Breast epithelium (tissue), 4 donors: ENCODE measurements at places on chromosomes 6 and 20. TPM values are rescaled to one million over a fixed set of nuclear protein-coding genes. Genes with fewer than 3 reads are reported as not detected.

Gene PRKN
- 7.2 TPM for total RNA-seq

Gene WFDC12
- not detected for total RNA-seq

Gene RHAG
- total RNA-seq: not detected

Gene CFB
- 36.3 TPM for total RNA-seq

DNA sequence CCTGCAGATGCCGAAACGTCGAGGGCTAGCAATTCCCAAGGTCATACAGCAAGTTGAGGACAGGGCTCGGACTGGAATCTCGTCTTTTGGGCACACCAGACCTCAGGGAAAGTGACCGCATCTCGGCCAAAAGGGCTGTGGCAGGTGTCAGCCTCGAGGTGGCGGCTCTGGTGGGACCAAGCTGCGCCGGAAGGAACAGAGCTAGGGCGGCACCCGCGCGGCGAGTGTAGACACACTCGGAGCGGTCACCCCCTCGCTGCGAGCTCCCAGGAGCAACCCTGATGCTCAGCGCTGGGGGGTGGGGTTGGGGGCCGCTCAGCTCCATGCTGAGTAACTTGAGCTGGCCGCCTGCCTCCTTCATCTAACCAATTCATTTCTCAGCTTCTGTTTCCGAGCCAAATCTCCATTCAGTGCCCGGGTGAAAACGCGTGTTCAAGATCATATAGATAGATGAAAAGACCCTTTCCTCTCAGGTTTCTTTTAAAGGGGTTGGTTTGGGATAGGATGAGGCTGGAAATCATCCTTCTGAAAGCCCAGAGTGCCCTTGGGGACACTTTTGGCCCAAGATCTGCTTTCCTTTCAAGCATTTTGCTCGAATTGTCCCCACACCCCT lies 2.2 kb upstream of the TUBB2B start:
- no peak overlapping the region for H3K4me3 ChIP-seq
- peaks cover 11% of the 10 kb centered on the region for H3K4me1 ChIP-seq
- no peak overlapping the region for H3K27ac ChIP-seq
- no peak for DNase-seq

- no peak overlapping the region for H3K27ac ChIP-seq
- DNase-seq: no peak
- H3K27me3 ChIP-seq: no peaks in the 10 kb centered on the region
- H3K36me3 ChIP-seq: no peaks in the 10 kb centered on the region
Measured at GRCh38 chr6:141307309-141307998, 825.3 kb upstream of the GJE1 start.

DNA sequence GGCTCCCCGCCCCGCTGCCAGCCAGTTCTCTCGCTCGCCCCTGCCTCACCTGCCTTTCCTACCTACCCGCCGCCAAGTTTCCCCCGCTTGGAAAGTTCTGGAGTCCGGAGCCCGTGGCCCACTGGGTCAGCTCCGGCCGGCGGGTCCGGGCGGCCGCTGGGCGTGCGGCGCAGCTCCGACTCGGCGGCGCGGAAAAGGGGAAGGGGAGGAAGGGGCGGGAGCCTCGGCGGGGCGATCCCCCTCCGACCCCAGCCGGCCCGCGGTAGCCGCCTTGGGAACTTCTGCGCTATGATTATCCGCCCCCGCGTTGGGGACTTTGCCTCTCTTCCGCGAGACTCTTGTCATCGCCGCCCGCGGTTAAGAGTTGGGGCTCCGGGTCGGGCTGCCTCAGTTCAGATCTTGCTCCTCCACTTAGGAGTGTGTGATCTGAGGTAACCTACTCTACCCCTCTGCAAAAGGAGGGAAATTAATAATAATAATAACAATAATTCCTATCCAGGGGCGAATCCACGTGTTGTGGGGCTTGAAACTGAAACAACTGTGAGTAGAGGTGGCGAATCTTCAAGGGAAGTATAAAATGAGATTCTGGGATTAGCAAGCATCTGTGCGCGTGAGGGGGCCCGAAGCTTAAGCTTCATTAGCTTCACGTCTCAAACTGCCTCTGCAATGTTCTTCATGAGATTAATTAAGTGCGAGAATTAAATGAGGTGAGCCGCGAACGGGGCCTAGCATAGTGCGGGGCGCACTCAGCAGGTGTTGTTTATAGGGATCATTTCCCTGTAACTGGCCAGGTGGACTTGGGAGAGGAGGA lies 30.8 kb downstream of the SF3B5 start:
- H3K36me3 ChIP-seq: no peaks in the 10 kb centered on the region
- no peak for DNase-seq
- H3K27me3 ChIP-seq: no peaks in the 10 kb centered on the region

DNA sequence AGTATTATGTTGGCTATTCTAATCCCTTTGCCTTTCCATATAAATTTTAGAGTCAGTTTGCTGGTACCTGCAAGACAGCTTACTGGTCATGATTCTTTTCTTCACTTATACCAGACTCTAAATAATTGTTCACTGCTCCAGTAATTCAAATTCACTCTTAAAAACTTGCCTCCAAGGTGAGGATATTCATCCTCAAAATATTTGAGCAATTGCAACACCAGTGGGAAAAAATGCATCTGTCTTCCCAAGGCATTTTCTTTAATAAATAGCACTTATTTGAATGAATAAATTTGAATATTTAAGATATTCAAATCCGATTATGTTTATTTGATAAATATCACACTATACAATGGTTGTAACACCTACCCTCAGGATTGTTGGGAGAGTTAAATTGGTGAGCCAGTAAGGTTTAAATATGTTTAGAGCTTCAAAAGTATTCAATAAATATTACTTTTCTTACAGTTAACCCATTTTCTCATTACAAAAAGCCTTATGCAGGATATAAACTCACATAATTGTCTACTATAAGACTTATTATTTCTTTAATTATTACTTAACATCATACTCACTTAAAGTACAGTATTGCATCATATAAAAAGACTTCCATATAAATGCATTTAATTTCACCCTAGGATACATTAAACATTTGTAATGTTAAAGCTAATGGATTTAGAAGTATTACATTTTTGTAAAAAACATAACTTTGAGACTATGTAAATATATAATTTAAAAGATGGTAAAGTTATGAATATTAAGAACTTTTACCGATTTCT lies 285.6 kb downstream of the SAMD5 start:
- no peaks in the 10 kb centered on the region for H3K36me3 ChIP-seq
- no peak for DNase-seq
- no peak overlapping the region for H3K4me3 ChIP-seq
- no peak overlapping the region for H3K27ac ChIP-seq
- H3K27me3 ChIP-seq: no peaks in the 10 kb centered on the region
- no peaks in the 10 kb centered on the region for H3K4me1 ChIP-seq

DNA sequence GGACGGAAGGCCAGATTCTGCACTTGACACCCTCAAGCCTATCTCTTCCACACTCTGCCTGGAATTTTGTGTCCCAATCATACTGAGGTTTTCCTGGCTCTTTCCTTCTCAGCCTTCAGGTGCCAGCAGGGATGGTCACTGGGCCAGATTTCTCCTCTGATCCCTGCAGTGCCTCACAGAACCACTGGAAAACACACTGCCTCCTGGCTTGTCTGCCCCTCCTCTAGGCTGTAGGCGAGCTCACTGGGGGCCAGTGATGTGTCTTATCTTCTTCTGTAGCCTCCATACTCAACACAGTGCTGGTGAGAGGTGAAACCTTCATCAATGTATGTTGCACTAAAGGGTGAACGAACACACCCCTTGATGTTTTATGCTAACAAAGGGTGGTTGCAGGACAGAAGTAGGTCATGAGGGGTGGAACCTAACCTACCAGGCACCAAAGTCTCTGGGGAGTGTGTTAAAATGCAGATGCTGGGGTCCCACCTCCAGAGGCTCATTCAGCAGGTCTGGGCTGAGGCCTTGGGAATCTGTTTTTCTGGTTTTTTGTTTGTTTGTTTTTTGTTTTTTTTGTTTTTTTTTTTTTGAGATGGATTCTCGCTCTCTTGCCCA lies 80.3 kb downstream of the CDH26 start:
- H3K36me3 ChIP-seq: no peaks in the 10 kb centered on the region
- no peak overlapping the region for H3K4me3 ChIP-seq
- no peak for DNase-seq
- no peaks in the 10 kb centered on the region for H3K27me3 ChIP-seq

- H3K36me3 ChIP-seq: no peaks in the 10 kb centered on the region
- no peak for DNase-seq
- H3K27ac ChIP-seq: no peak overlapping the region
- no peaks in the 10 kb centered on the region for H3K4me1 ChIP-seq
- H3K27me3 ChIP-seq: no peaks in the 10 kb centered on the region
Measured at GRCh38 chr6:142318714-142319113, 16.9 kb downstream of the ADGRG6 start.

- no peak overlapping the region for H3K4me3 ChIP-seq
- no peaks in the 10 kb centered on the region for H3K4me1 ChIP-seq
- no peaks in the 10 kb centered on the region for H3K36me3 ChIP-seq
- H3K27ac ChIP-seq: no peak overlapping the region
Measured at GRCh38 chr6:112833581-112834131, 486.5 kb downstream of the RFPL4B start.

- no peak for DNase-seq
- H3K36me3 ChIP-seq: peaks cover 2% of the 10 kb centered on the region
- H3K27me3 ChIP-seq: no peaks in the 10 kb centered on the region
- no peak overlapping the region for H3K27ac ChIP-seq
Measured at GRCh38 chr6:56475736-56476457, 166.8 kb downstream of the DST start.

DNA sequence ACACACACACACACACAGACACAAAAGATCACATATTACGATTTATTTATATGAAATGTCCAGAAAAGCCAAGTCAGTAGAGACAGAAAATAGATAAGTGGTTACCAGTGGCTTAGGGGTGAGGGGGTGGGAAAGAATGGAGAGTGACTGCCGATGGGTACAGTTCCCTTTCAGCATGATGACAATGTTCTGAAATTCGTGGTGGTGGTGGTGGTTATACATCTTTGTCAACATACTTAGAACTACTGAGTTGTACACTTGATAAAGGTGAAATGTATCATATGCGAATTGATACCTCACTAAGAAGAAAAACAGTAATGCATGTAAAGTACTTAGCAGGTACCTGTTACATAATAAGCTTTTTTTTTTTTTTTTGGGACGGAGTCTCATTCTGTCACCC lies 124.3 kb downstream of the SCAF8 start:
- no peaks in the 10 kb centered on the region for H3K36me3 ChIP-seq
- H3K27ac ChIP-seq: no peak overlapping the region
- no peak for DNase-seq
- no peak overlapping the region for H3K4me3 ChIP-seq
- H3K27me3 ChIP-seq: no peaks in the 10 kb centered on the region

DNA sequence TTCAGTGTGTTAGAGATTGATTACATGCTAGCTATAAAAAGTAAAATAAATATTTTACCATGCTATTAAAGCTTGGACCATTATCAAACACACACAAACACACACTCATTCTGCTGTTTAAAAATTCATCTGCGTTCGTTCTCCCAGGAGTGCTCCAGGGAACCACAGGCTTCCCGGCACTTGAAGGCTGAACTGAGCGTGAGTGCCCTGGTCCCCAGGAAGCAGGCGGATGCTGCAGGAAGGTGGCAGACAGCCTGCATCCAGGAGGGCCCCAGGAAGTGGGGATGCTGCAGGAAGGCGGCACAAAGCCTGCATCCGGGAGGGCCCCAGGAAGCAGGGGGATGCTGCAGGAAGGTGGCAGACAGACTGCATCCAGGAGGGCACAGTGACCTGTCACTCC lies 147.2 kb upstream of the SNX9 start:
- no peak for DNase-seq
- no peaks in the 10 kb centered on the region for H3K4me1 ChIP-seq
- H3K27me3 ChIP-seq: no peaks in the 10 kb centered on the region
- no peak overlapping the region for H3K27ac ChIP-seq

GRCh38 chr6:33183071-33183683 lies 9.1 kb downstream of the COL11A2 start:
- H3K36me3 ChIP-seq: no peaks in the 10 kb centered on the region
- H3K4me1 ChIP-seq: no peaks in the 10 kb centered on the region
- DNase-seq: no peak
- no peak overlapping the region for H3K4me3 ChIP-seq

DNA sequence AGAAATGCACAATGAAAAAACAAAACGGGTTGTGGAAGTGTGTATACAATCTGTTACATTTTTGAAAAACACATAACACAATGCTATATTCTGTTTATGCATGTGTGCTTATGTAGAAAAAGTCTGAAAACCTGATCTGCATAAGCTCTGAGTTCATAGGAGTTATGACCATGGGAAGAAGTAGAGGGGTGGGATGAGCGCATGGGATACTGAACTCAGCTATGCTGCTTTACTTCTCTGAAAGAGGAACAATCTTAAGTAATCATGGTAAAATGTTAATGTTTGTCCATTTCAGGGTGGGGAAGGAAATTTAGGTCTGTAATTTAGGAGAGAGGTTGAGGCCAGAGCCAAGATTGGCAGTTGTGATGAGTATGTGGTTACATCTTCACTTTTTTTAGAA lies 126.8 kb downstream of the MTHFD1L start:
- H3K27ac ChIP-seq: no peak overlapping the region
- no peaks in the 10 kb centered on the region for H3K4me1 ChIP-seq
- H3K27me3 ChIP-seq: no peaks in the 10 kb centered on the region
- H3K4me3 ChIP-seq: no peak overlapping the region
- no peaks in the 10 kb centered on the region for H3K36me3 ChIP-seq
- no peak for DNase-seq

- no peak for DNase-seq
- H3K27ac ChIP-seq: no peak overlapping the region
- no peaks in the 10 kb centered on the region for H3K4me1 ChIP-seq
- no peaks in the 10 kb centered on the region for H3K27me3 ChIP-seq
Measured at GRCh38 chr6:78868116-78868515, 765 bp downstream of the IRAK1BP1 start.

DNA sequence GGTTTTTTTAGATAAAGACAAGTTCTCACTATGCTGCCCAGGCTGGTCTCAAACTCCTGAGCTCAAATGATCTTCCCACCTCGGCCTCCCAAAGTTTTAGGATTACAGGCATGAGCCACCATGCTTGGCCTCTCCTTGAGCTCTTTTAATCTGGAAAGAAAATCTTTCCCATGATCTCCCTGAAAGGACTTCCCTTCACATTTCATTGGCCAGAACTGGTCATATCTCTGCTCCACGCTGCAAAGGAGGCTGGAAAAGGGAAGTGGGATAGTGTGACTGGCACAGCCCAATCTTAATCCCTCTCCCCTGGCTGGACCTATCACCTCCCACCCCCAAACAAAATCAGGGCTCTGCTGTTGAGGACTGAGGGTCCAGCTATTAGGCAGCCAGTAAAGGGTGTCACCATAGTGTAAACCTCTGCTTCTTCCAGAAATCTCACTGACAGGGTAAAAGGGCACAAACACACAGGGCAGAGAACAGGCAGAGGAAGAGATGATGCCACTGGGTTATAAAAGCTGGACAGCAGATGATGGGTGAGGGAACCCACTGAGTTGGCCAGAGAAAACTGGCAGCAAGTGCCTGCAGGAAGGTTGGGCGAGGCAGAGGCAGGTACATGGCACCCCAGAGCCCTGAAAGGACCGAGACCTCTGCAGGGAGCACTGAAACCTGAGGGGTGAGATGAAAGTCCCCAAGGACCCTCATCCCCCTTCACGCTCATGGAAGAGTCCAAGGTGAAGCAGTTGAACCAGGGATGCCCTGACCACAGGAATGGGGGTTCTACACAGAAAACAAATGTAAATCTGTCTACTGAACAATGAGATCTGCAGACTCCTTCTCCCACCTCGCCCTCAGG lies 83.1 kb upstream of the PTPN1 start:
- DNase-seq: no peak
- no peaks in the 10 kb centered on the region for H3K36me3 ChIP-seq
- peak overlapping the region; percentile 25 for H3K27ac ChIP-seq
- no peaks in the 10 kb centered on the region for H3K27me3 ChIP-seq
- H3K4me3 ChIP-seq: no peak overlapping the region
